Tibial nerve (tissue), 4 donors: ENCODE measurements at places on chromosomes 5 and 9.
A peak's percentile ranks its signal among the peaks of the same experiment; 100 is the strongest.

- H3K4me3 ChIP-seq: no peak overlapping the region
- no peaks in the 10 kb centered on the region for H3K4me1 ChIP-seq
- H3K27ac ChIP-seq: no peak overlapping the region
These were observed 39.5 kb upstream of the GLIS3 start for GRCh38 chr9:4339357-4339756.

DNA sequence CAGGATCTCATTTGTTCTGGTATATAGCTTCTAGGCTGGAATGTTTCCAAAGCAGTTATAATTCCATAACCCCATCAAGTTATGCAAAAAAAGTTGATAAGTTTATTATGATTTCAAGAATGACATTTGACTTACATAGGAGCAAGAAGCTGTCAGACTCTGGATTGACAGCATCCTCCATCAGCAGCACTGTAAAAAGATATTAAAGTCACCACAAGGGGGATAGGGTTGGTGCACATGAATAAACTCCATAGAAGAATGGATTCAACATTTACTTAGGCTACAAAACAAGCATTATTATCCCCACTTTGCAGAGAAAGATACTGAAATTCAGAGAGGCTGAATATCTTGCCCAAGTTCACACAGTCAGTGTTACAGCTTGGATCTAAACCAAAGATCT lies 208.9 kb upstream of the SLC30A5 start:
- H3K27me3 ChIP-seq: no peaks in the 10 kb centered on the region
- H3K36me3 ChIP-seq: no peaks in the 10 kb centered on the region
- DNase-seq: no peak
- no peak overlapping the region for H3K4me3 ChIP-seq
- H3K4me1 ChIP-seq: no peaks in the 10 kb centered on the region
- H3K27ac ChIP-seq: no peak overlapping the region

- peaks cover 17% of the 10 kb centered on the region for H3K4me1 ChIP-seq
- H3K27me3 ChIP-seq: no peaks in the 10 kb centered on the region
These were observed 4.3 kb downstream of the LCP2 start for GRCh38 chr5:170293273-170293672.

GRCh38 chr5:109030360-109031143 lies 282.9 kb downstream of the FER start:
- DNase-seq: no peak
- H3K4me1 ChIP-seq: no peaks in the 10 kb centered on the region
- H3K36me3 ChIP-seq: no peaks in the 10 kb centered on the region

GRCh38 chr5:36660397-36661049 lies 54.1 kb downstream of the SLC1A3 start:
- no peaks in the 10 kb centered on the region for H3K27me3 ChIP-seq
- no peaks in the 10 kb centered on the region for H3K36me3 ChIP-seq
- no peak overlapping the region for H3K4me3 ChIP-seq
- DNase-seq: no peak

GRCh38 chr9:104772714-104773510 lies 9.0 kb downstream of the NIPSNAP3B start:
- no peak overlapping the region for H3K27ac ChIP-seq
- no peak overlapping the region for H3K4me3 ChIP-seq
- peaks cover 9% of the 10 kb centered on the region for H3K36me3 ChIP-seq
- no peaks in the 10 kb centered on the region for H3K27me3 ChIP-seq

GRCh38 chr9:69658987-69659675 lies 13.0 kb downstream of the APBA1 start:
- H3K27ac ChIP-seq: no peak overlapping the region
- no peak for DNase-seq
- no peak overlapping the region for H3K4me3 ChIP-seq
- H3K36me3 ChIP-seq: no peaks in the 10 kb centered on the region

- no peak overlapping the region for H3K4me3 ChIP-seq
- H3K36me3 ChIP-seq: no peaks in the 10 kb centered on the region
- no peak overlapping the region for H3K27ac ChIP-seq
- no peaks in the 10 kb centered on the region for H3K4me1 ChIP-seq
These were observed 413.8 kb upstream of the CD180 start for GRCh38 chr5:67610186-67610912.

DNA sequence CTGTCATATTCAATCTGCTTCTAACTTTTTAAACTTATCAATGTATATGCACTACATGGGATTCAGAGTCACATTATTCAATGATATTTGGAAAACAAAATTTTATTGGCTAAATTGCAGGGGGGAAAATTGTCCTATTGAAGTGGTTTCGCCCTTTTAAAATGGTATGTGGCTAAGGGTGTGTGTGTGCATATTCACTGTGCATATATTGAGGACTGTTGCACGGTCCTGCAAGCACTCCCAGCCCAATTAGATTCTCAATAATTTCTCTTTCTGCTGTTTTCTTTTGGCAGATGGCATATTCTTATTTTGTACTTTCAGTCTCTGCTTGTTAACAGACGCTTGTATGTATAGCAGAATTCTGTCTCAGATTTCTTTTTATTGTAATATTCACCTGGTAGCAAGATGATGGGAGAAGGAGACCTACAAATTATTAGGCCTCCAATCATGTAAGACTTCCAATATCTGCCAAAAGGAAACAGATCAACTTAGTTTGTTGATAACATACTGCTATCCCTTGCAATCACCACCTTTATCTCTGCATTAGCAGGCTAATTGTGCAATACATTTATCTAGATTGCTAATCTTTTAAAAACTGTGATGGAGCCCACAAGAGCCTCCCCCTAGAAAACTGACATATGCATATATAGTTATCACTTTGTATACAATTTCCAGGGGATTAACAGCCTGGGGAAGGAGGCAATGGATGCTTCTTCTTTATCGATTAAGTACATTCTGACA lies 411.5 kb downstream of the PLK2 start:
- no peaks in the 10 kb centered on the region for H3K4me1 ChIP-seq
- no peak overlapping the region for H3K4me3 ChIP-seq
- no peak for DNase-seq
- no peak overlapping the region for H3K27ac ChIP-seq

DNA sequence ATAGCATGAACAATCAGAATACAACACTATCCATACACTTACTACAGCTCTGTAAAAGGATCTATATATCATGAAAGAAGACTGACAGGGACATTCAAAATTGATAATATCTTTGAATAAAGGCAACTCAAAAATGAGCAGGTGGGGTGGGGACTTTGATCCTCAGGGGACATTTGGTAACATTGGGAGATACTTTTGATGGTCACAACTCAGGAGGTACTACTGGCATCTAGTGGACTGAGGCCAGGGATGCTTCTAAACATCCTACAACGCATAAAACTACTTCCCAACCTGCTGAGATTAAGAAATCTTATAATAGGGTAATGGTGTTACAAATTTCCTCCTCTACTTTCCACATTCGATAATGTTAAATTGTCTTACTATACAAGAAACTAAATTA lies 243.9 kb downstream of the ARL15 start:
- no peak overlapping the region for H3K4me3 ChIP-seq
- H3K36me3 ChIP-seq: no peaks in the 10 kb centered on the region
- H3K27ac ChIP-seq: no peak overlapping the region

- no peaks in the 10 kb centered on the region for H3K36me3 ChIP-seq
- H3K4me3 ChIP-seq: no peak overlapping the region
- no peak overlapping the region for H3K27ac ChIP-seq
- no peaks in the 10 kb centered on the region for H3K27me3 ChIP-seq
- H3K4me1 ChIP-seq: peaks cover 10% of the 10 kb centered on the region
These were observed 163.5 kb downstream of the CD180 start for GRCh38 chr5:67032921-67033664.

GRCh38 chr5:68007451-68007850 lies 208.1 kb upstream of the PIK3R1 start:
- H3K4me3 ChIP-seq: no peak overlapping the region
- peak; percentile 44 for DNase-seq
- H3K27me3 ChIP-seq: no peaks in the 10 kb centered on the region
- H3K4me1 ChIP-seq: no peaks in the 10 kb centered on the region

- no peaks in the 10 kb centered on the region for H3K36me3 ChIP-seq
- no peaks in the 10 kb centered on the region for H3K27me3 ChIP-seq
- peaks cover 21% of the 10 kb centered on the region for H3K4me1 ChIP-seq
- no peak overlapping the region for H3K4me3 ChIP-seq
- H3K27ac ChIP-seq: no peak overlapping the region
- DNase-seq: no peak
These were observed 18.9 kb downstream of the LHFPL2 start for GRCh38 chr5:78629624-78630023.

GRCh38 chr9:112520069-112520468 lies 33.4 kb downstream of the KIAA1958 start:
- no peak overlapping the region for H3K4me3 ChIP-seq
- H3K27me3 ChIP-seq: no peaks in the 10 kb centered on the region
- H3K4me1 ChIP-seq: no peaks in the 10 kb centered on the region
- H3K27ac ChIP-seq: no peak overlapping the region
- DNase-seq: no peak

- H3K27ac ChIP-seq: no peak overlapping the region
- no peaks in the 10 kb centered on the region for H3K36me3 ChIP-seq
- H3K27me3 ChIP-seq: no peaks in the 10 kb centered on the region
- no peak overlapping the region for H3K4me3 ChIP-seq
These were observed 55.7 kb downstream of the GGTA1 start for GRCh38 chr9:121443981-121444380.

DNA sequence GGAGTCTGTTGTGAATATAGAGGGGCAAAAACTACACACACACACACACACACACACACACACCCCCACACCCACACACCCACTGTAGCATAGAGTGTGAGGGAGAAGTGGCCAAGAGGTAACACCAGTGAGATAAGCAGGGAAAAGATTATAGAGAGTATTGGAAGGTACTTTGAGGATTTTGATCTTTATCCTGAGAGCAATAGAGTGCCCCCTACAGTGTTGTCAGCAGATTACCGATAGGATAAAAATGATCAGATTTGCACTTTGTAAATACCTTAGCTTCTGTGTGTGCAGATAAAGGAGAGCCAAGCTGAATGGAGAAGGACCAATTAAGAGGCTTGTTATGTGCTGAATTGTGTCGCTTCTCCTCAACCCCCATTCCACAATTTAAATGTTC lies 32.3 kb downstream of the ERCC6L2 start:
- no peak for DNase-seq
- H3K27ac ChIP-seq: no peak overlapping the region
- H3K36me3 ChIP-seq: no peaks in the 10 kb centered on the region

GRCh38 chr5:19891658-19892057 lies 96.3 kb downstream of the CDH18 start:
- H3K36me3 ChIP-seq: no peaks in the 10 kb centered on the region
- H3K27me3 ChIP-seq: no peaks in the 10 kb centered on the region
- H3K4me1 ChIP-seq: no peaks in the 10 kb centered on the region
- no peak overlapping the region for H3K27ac ChIP-seq
- DNase-seq: no peak

DNA sequence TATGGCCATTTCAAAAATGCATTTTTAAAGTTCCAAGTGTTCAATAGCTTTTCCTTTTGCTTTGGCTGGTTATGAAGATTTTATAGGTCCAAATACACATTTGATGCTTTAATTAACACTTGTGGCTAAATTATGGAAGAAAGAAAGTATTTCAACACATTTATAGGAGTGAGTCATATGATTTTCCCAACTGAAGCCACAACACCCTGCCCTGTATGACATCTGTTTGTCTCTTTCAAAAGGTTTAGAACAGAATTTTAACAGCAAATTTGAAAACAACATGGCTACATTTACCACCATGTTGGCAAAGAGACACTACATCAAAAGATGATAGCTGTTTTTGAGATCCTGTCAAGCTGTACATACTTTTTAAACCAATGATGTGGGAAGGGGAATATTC lies 99.4 kb downstream of the TMEM174 start:
- H3K27me3 ChIP-seq: no peaks in the 10 kb centered on the region
- no peaks in the 10 kb centered on the region for H3K4me1 ChIP-seq
- peak overlapping the region; percentile 39 for H3K27ac ChIP-seq
- no peak overlapping the region for H3K4me3 ChIP-seq
- no peaks in the 10 kb centered on the region for H3K36me3 ChIP-seq
- DNase-seq: no peak

GRCh38 chr5:141691286-141691866 lies 9.3 kb upstream of the ARAP3 start:
- no peak overlapping the region for H3K27ac ChIP-seq
- DNase-seq: no peak

- no peak overlapping the region for H3K27ac ChIP-seq
- no peaks in the 10 kb centered on the region for H3K36me3 ChIP-seq
- no peaks in the 10 kb centered on the region for H3K27me3 ChIP-seq
- H3K4me1 ChIP-seq: no peaks in the 10 kb centered on the region
These were observed 220.3 kb upstream of the IER5L start for GRCh38 chr9:129398101-129398960.

DNA sequence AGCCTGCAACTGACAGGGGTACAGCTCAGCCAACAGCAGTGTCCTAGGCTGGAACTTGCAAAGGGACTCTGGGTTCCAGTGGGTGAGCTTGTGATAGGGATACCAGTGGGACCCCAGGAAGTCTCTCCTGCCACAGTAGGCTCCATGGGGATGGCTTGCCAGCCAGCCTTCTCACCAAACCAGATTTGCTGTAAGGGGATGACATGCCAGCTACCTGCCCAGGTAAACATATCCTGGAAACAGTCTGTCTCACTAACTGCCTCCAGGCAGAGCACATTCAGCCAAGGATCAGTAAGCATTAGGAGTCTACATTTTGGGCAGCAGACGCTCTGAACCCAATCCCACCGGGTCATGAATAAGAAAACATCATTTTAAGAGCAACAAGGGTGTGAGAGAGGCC lies 49.9 kb downstream of the SIL1 start:
- no peak for DNase-seq
- no peaks in the 10 kb centered on the region for H3K27me3 ChIP-seq
- H3K4me1 ChIP-seq: peaks cover 18% of the 10 kb centered on the region
- H3K27ac ChIP-seq: no peak overlapping the region
- no peaks in the 10 kb centered on the region for H3K36me3 ChIP-seq

- no peak overlapping the region for H3K4me3 ChIP-seq
- no peaks in the 10 kb centered on the region for H3K4me1 ChIP-seq
- DNase-seq: no peak
- no peaks in the 10 kb centered on the region for H3K36me3 ChIP-seq
- peak overlapping the region; percentile 53 for H3K27ac ChIP-seq
These were observed 81.6 kb downstream of the TMEM174 start for GRCh38 chr5:73254642-73255041.

DNA sequence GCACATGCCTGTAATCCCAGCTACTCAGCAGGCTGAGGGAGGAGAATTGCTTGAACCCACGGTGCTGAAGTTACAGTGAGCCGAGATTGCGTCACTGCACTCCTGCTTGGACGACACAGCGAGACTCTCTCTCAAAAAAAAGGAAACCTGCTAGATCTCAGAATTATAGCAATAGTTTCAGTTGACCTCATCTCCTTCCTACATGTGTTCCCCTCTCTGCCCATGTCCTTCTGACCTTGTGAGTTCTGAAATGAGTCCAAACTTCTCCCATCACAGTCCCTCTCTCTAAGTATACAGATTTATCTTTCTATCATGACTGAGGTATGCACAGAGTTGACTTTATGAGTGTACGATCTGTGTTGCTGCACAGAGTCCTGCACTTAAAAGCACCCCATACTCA lies 44.6 kb upstream of the SHOC1 start:
- H3K4me1 ChIP-seq: no peaks in the 10 kb centered on the region
- H3K27ac ChIP-seq: no peak overlapping the region
- no peaks in the 10 kb centered on the region for H3K27me3 ChIP-seq

GRCh38 chr5:174329738-174330137 lies 284.2 kb downstream of the NSG2 start:
- no peaks in the 10 kb centered on the region for H3K36me3 ChIP-seq
- H3K4me3 ChIP-seq: no peak overlapping the region
- DNase-seq: no peak
- no peaks in the 10 kb centered on the region for H3K27me3 ChIP-seq
- no peaks in the 10 kb centered on the region for H3K4me1 ChIP-seq
- H3K27ac ChIP-seq: no peak overlapping the region
